ENCODE measurements at places on chromosomes 1 and 21.

DNA sequence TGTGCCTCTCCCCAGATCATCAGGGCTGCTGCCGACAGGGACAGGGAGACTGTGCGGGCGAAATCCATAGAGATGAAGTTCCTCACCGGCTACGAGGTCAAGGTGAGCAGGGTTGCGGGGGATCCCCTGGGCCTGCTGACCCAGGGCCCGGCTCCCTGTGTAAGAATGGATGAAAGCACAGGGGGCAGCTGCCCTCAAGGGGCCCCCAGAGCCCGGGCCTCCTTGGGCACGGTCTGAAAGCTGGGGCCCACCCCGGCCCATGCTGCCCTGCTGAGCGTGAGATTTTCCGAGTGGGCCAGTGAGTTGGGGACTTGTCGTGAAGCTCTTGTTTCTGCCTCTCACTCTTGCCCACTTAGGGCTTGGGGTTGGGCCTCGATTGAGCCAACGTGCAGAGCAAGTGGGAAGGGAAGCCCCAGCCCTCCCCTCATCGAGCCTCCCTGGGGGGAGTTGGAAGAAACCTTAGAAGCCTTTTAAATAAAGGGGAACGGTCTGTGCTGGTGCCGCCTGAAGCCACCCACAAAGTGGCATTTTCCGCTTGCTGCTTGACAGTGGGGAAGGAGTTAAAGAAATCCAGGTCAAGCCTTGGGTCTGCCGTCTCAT lies 45.2 kb downstream of the COQ8A start:
- DNase-seq = no peak

DNA sequence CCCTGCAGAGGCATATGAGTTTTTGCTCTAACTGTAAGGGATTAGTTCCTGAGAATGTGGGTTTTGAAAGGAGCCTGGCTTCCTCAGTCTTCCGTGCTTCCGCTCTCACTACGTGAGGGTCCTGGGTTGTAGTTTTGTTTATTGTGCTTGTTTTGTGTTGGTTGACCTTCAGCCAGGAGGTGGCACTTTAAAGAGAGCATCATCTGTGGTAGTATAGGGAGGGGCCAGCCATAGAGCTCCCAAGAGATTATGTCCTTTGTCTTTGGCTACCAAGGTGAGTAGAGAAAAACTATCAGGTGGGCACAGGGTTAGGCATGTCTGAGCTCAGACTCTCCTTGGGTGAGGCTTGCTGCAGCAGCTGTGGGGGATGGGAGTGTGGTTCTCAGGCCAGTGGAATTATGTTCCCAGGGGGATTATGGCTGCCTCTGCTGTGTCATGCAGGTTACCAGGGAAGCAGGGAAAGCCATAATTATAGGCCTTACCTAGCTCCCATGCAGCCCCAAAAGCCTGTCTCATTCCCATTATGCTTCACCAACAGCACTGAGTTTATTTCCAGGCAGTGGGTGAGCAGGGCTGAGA lies 23.5 kb downstream of the CYP4B1 start:
- DNase-seq = peak; percentile 17

DNA sequence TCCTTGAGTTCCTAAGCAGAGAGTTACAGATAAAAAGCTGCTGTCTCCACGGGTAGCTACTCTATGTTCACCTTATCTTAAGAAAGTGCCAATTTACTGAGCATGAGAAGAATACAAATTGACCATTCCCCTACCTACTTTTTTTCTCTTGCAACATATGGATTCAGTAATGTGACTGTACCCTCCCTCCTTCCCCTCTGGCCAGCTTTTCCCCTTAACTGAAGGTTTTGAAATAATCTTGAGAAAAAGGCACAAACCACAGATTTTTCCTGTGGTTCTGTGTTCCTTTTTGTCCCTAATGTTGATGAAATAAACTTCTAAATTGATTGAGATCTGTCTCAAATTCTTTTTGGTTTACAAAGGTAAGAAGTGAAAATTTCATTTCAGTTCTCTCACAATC lies 2.6 kb upstream of the CD2 start:
- DNase-seq = no peak

DNA sequence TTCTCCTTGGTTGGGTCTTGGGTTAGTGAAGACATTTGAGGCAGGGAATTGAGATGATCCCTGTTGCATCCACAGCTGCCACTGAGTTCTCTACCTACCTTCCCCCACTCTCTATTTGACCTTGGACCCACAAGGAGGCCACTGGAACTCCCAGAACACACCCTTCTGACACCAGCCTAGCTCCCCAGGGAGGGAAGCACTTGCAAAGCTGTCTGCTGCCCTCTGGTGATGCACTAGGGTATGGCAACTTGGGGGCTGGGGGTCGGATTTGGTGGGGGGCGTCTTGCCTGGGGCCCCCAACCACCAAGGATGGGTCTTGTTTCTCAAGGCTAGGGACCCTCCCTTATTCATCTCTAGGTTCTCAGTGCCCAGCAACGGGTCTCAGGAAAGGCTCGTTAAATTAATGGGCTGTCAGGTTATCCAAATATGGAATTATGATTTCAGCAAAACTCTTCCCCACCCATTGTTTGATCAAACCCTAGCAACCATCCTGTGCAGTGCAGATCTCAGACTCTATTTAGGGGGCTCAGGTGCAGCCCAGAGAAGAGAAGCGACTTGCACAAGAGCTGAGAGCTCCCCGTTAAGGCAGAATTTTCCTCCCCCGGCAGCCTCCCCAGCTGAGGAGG lies 177.8 kb upstream of the KLHDC7A start:
- peak; percentile 24 for DNase-seq

DNA sequence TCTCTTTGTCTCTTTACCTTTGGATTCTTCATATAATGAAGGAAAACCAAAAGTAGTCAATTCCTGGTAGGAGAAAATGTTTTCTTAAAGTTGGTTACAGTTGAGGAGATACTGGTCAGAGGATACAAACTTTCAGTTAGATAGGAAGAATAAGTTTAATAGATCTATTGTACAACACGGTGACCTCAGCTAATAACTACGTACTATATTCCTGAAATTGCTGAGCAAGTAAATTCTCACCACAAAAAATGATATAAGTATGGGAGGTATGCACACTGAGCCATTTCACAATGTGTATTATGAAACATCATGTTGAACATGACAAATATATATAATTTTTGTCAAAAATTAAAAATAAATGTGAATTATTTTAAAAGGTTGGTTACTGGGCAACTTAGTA lies 20.4 kb downstream of the SSX2IP start:
- DNase-seq = no peak

GRCh38 chr1:42422737-42423136 lies 33.1 kb downstream of the ZMYND12 start:
- no peak for DNase-seq

GRCh38 chr1:196951711-196952394 lies 8.3 kb downstream of the CFHR2 start:
- DNase-seq = no peak

DNA sequence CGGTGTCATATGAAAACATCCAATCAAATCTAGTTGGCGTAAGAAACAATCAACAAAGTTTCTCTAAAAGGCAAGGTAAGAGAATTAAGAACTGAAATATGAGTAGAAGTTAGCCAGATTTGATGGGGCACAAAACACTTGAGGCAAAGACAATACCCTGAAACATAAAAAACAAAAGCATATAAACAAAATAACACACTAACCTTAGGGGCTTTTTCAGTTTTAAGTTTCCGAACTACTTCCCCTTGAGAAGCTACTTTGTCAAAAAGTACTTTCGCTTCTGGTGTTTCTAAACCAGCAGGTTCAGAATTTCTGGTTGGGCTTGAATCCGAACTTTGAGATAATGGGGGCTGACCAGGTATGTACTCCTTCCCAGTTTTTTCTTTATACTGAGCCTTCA lies 57.9 kb downstream of the EPRS1 start:
- no peak for DNase-seq

GRCh38 chr1:101748077-101748476 lies 248.6 kb downstream of the OLFM3 start:
- no peak for DNase-seq

DNA sequence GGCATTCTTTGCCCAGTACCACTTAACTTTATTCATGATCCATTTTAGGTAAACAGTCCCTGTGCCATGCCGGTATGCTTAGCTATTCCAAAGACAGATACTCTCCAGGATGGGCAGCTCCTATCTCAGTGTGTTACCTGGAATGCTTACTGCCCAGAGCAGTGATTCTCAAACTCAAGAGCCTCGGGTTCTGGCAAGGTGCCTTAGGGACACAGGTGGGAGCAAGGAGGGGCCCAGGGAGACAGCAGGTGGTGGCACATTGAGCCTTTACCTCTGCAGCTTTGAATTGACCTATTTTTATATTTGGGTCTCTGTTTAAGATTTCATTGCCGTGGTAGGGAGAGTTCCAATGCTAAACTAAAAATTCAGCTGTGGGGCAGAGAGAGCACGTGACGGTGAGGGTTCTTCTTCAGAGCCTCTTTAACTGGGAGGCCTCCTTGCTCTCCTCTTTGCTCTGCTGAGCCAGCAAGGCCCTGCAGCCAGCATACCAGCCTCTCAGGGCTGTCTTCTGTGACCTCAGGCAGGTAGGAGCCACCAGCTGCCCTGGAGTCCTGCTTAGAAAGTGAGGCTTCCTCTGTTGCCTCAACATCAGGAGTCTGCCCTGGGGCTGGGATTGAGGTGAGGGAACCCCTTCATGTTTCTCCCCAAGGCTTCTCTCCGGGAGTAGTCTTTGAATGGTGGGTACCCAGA lies 20.2 kb downstream of the PHGDH start:
- no peak for DNase-seq

DNA sequence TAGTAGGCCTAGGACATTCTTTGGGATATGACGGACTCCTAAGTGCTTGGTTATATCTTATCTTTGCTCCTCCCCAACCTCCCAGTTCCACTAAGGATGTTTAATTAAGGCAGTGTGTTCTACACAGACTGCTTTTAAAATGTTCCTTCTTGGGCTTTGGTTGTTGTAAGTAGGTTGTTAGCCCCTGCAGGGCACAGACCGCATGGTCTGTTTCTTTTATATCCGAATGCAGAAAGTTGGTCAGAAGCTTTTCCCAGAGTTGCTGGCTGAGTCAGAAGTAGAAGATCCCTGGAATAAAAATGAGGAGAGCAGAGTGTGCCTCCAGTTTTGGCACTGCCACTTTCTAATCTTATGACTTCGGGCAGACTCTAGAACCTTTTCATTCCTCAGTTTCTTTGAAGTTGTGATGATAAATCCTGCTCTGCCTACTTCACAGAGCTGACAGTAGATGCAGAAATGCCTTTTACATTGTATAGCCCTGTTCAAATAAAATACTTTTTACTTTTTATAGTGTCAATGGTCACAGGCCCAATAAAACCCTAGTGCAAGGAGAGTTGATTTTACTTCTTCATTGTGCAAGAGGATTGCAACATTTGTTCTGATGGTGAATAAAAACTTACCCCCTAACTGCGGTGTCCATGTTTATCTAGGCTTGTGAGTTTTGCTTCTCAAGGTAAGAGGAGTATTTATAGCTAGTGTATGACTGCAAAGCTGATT lies 18.4 kb downstream of the FMN2 start:
- no peak for DNase-seq

DNA sequence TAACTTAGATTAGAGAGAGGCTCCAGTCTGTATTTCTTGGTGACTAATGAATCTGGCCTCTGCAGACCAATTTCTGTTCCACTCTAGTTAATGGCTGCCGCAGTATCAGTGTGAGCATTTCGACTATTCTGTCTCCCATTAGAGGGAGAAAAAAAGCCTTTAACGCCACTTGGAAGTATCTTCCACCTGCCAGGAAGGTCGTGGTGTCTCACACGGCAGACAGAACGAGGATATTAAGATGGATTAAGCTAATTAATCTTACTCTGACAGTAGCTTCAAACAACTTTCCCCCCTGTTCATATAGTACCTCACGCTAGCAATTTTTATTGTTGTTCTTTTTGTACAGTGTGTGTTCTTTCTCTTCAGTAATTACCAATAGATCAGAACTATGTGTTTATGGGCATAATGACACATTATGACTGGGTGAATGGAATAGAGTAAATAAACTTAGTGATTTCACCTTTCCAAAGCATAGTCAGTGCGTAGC lies 153.8 kb downstream of the ADGRL2 start:
- DNase-seq = no peak

GRCh38 chr1:15212954-15213291 lies 34.1 kb upstream of the FHAD1 start:
- DNase-seq = no peak

DNA sequence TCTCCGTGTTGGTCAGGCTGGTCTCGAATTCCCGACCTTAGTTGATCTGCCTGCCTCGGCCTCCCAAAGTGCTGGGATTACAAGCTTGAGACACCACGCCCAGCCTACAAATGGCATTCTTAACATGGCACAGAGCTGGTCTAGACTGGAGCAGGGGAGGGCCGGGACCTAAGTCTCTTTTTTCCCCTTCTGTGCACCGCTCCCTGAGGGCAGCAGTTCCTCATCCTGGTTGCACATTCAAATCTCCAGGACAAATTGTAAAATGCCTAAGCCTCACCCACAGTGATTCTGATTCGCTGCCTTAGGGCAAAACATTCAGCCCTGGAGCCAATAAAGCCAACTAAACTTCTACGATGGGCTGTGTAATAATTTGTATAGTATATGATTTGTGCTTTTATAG lies 10.1 kb upstream of the AVPR1B start:
- no peak for DNase-seq

GRCh38 chr1:185663771-185664296 lies 70.4 kb upstream of the HMCN1 start:
- DNase-seq = no peak
